ENCODE measurements at places on chromosomes 6 and 20. TPM values are rescaled to one million over a fixed set of nuclear protein-coding genes. Genes with fewer than 3 reads are reported as not detected.

IL20RA gene
- 3.1 TPM for total RNA-seq

TGM3 gene
- total RNA-seq, result not detected

MCCD1 gene
- total RNA-seq, result not detected

RAET1L gene
- 2.3 TPM for total RNA-seq

PRRT1 gene
- total RNA-seq, result 2.9 TPM

CRISP2 gene
- total RNA-seq, result not detected

KIF25 gene
- not detected for total RNA-seq

MYMX gene
- total RNA-seq, result not detected

SYCP2 gene
- total RNA-seq, result 56.0 TPM

CALHM6 gene
- total RNA-seq, result 1.4 TPM

VSX1 gene
- not detected for total RNA-seq

DEFB121 gene
- total RNA-seq, result not detected

OTOR gene
- total RNA-seq, result not detected

TMEM217 gene
- 0.99 TPM for total RNA-seq

TPD52L1 gene
- total RNA-seq, result 37.5 TPM

TNXB gene
- total RNA-seq, result 10.6 TPM

NNAT gene
- total RNA-seq, result not detected

ANKS1A gene
- total RNA-seq, result 67.3 TPM

KHDC1L gene
- not detected for total RNA-seq

CALHM4 gene
- total RNA-seq, result not detected

VWA7 gene
- total RNA-seq, result 22.1 TPM

PPP1R11 gene
- total RNA-seq, result 75.2 TPM

GGTLC1 gene
- total RNA-seq, result not detected

ZFAND3 gene
- 75.0 TPM for total RNA-seq

FAM217A gene
- not detected for total RNA-seq

DNPH1 gene
- 82.6 TPM for total RNA-seq

MATN4 gene
- total RNA-seq, result 0.17 TPM

SLC2A10 gene
- total RNA-seq, result 24.9 TPM

ZNF133 gene
- total RNA-seq, result 5.0 TPM

LY6G6D gene
- not detected for total RNA-seq

SH3BGRL2 gene
- 44.3 TPM for total RNA-seq

CSNK2B gene
- 357 TPM for total RNA-seq

ARMC12 gene
- total RNA-seq, result not detected

BHLHE23 gene
- total RNA-seq, result not detected

LPA gene
- not detected for total RNA-seq

IL17F gene
- not detected for total RNA-seq

BEND6 gene
- 1.8 TPM for total RNA-seq

PDYN gene
- total RNA-seq, result not detected

PARD6B gene
- total RNA-seq, result 114 TPM

Measured in Calu3 (cell line).